ENCODE measurements at places on chromosomes 2 and 18. TPM values are rescaled to one million over a fixed set of nuclear protein-coding genes. Genes with fewer than 3 reads are reported as not detected.

DNA sequence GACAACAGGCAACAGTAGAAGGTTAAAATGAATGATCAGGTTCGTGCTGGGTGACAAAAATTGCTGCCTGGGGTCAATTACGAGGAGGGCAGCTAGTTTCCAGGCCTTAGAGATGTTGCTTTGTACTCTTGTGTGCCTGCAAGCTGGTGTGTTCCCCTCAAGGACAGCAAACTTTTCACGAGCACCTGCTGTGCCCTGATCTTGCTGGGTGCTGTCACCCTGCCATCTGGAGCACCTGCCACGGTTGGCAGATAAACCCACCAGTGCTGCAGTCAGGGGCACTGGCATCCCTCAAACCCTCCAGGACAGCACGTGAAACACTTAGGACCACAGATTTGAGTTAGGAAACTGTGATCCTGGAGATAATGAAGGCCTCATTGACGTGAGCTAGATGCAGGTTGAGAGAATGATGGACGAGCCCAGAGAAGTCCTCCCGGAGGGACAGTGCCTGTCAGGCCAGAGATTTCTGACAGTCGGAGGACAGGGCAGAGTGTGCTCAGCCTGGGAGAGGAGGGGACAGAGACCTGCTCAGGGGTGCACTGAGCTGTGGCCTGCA is 104.3 kb upstream of the RAB12 start:
- no peak overlapping the region for H3K27ac ChIP-seq
- no peak overlapping the region for H3K4me3 ChIP-seq
- DNase-seq: no peak
- H3K36me3 ChIP-seq: no peaks in the 10 kb centered on the region
- H3K27me3 ChIP-seq: no peaks in the 10 kb centered on the region

DNA sequence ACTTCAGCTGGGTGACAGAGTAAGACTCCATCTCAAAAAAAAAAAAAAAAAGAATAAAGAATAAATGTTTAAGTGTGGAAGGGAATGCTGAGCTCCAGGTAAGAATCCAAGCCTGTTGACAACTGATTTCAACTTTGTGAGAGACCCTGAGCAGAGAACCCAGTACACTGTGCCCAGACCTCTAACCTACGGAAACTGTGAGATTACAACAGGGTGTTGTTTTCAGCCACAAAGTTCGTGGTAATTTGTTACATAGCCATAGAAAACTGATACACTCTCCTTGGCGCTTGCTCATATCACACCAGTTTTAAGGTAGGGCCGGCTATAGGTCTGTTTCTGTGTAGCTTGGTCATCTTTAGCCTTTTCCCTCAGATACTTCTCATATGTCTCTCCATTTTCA is 98.4 kb upstream of the PAPOLG start:
- peaks cover 6% of the 10 kb centered on the region for H3K27me3 ChIP-seq
- no peaks in the 10 kb centered on the region for H3K36me3 ChIP-seq
- no peak overlapping the region for H3K27ac ChIP-seq
- DNase-seq: no peak
- H3K4me1 ChIP-seq: no peaks in the 10 kb centered on the region

GRCh38 chr2:40400336-40400953 is 51.4 kb downstream of the SLC8A1 start:
- H3K4me3 ChIP-seq: no peak overlapping the region
- H3K4me1 ChIP-seq: no peaks in the 10 kb centered on the region
- no peak for DNase-seq
- no peaks in the 10 kb centered on the region for H3K27me3 ChIP-seq

GRCh38 chr2:30975156-30975555 is 163.1 kb downstream of the GALNT14 start:
- H3K36me3 ChIP-seq: no peaks in the 10 kb centered on the region
- no peak for DNase-seq
- H3K27ac ChIP-seq: no peak overlapping the region

GRCh38 chr2:224904381-224904780 is 137.9 kb downstream of the DOCK10 start:
- H3K4me3 ChIP-seq: no peak overlapping the region
- no peak for DNase-seq
- peaks cover 6% of the 10 kb centered on the region for H3K4me1 ChIP-seq
- H3K27me3 ChIP-seq: no peaks in the 10 kb centered on the region

- no peak for DNase-seq
- H3K27me3 ChIP-seq: peaks cover 1% of the 10 kb centered on the region
- no peak overlapping the region for H3K27ac ChIP-seq
- no peaks in the 10 kb centered on the region for H3K36me3 ChIP-seq
- H3K4me3 ChIP-seq: no peak overlapping the region
Observed at GRCh38 chr2:221205103-221205673, 366.9 kb downstream of the EPHA4 start.

- no peaks in the 10 kb centered on the region for H3K27me3 ChIP-seq
- no peak for DNase-seq
- H3K4me1 ChIP-seq: no peaks in the 10 kb centered on the region
- H3K36me3 ChIP-seq: no peaks in the 10 kb centered on the region
Observed at GRCh38 chr2:2660789-2661355, 329.8 kb upstream of the MYT1L start.

GRCh38 chr18:59008302-59008974 is 131.2 kb upstream of the SEC11C start:
- H3K27me3 ChIP-seq: peaks cover 5% of the 10 kb centered on the region
- H3K27ac ChIP-seq: no peak overlapping the region
- no peaks in the 10 kb centered on the region for H3K4me1 ChIP-seq
- DNase-seq: no peak
- H3K4me3 ChIP-seq: no peak overlapping the region

- H3K4me1 ChIP-seq: no peaks in the 10 kb centered on the region
- H3K36me3 ChIP-seq: no peaks in the 10 kb centered on the region
- no peak for DNase-seq
- H3K4me3 ChIP-seq: no peak overlapping the region
- H3K27ac ChIP-seq: no peak overlapping the region
Observed at GRCh38 chr2:69955029-69955428, 6.4 kb downstream of the ASPRV1 start.

DNA sequence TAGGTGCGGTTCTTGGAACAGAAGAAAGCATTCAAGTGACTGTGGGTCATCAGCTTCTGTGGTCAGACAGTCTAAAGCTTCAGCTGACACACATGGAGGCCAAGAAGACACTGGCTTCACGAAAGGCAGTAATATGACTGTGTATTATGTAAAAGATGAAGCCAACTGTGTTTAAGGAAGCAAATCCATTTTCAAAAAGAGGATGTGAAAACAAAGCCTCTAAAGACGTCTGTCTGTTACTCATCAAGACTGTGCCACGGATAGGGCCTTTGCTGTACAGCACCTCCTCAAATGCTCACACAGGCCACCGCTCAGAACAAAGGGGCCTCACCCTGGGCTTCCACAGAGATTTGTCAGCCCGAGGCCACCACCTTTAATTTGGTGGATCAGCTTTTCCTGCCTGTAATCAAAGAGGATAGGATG is 21.1 kb upstream of the TMEM163 start:
- no peak for DNase-seq
- H3K4me1 ChIP-seq: no peaks in the 10 kb centered on the region
- peaks cover 11% of the 10 kb centered on the region for H3K27me3 ChIP-seq
- no peak overlapping the region for H3K27ac ChIP-seq
- no peaks in the 10 kb centered on the region for H3K36me3 ChIP-seq

GRCh38 chr18:9209279-9209678 is 72.7 kb downstream of the ANKRD12 start:
- H3K27ac ChIP-seq: no peak overlapping the region
- no peaks in the 10 kb centered on the region for H3K27me3 ChIP-seq
- no peak for DNase-seq
- no peak overlapping the region for H3K4me3 ChIP-seq
- H3K4me1 ChIP-seq: no peaks in the 10 kb centered on the region

DNA sequence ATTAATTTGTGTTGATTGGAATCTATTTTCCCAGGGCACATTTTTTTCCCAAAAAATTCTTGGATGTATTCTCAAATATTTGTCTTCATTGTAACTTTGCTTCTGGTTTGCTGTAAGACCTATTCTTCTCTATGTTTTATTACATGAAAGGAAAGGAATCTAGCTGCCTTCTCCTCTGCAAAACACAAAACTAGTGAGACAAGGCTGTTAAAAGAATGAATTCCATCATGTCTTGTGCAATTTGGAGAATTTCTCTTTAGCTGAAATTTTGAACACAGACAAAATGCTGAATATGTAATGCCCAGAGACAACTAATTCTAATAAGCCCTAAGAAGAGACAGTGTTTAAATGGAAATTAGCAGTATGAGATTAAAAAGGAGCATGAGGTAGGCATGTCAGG is 275.9 kb downstream of the CDH20 start:
- no peak for DNase-seq
- H3K27ac ChIP-seq: no peak overlapping the region
- peaks cover 2% of the 10 kb centered on the region for H3K27me3 ChIP-seq
- no peak overlapping the region for H3K4me3 ChIP-seq
- no peaks in the 10 kb centered on the region for H3K4me1 ChIP-seq

DNA sequence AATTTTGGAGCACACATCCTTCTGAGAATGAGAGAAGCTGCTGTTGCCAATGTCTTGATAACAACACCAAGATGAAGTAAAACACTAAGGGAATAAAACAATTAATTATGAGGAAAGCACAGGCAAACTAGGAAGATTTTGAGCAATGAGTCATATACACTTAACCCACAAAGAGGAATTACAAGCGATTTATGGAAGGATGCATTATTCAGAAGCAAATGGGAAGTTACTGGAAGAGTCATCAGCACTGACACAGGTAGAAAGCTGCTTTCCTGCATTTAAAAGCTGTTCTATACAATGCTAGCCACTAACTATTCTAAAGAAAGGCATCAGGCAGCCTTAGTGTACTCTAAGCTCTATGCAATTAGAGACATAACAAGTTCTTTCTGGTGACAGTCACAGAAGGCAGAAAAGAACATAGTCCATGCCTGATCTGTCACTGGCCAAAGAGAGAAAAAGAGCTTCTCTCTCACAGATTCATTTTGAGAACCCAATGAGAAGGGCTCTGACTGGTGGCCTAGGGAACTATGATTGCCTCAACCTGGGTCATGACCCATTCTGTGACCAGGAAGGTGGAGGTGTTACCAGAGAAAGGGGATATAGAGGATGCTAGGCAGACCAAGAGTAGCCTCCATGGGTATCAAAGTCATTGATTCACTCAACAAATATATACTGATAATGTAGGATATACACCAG is 45.4 kb downstream of the M1AP start:
- H3K4me1 ChIP-seq: no peaks in the 10 kb centered on the region
- no peak overlapping the region for H3K4me3 ChIP-seq
- no peak for DNase-seq
- H3K27ac ChIP-seq: no peak overlapping the region
- no peaks in the 10 kb centered on the region for H3K36me3 ChIP-seq

NOSTRIN gene
- not detected for total RNA-seq

KIAA2012 gene
- total RNA-seq: not detected

IL37 gene
- not detected for total RNA-seq

DYNAP gene
- not detected for total RNA-seq

CAMKMT gene
- 27.6 TPM for total RNA-seq

CPO gene
- not detected for total RNA-seq

MOGAT1 gene
- not detected for total RNA-seq

LIPG gene
- total RNA-seq: not detected

PDE1A gene
- total RNA-seq: not detected

DAW1 gene
- not detected for total RNA-seq

SYT4 gene
- 1.7 TPM for total RNA-seq

MARS2 gene
- 13.6 TPM for total RNA-seq

FOSL2 gene
- 195 TPM for total RNA-seq

CERKL gene
- total RNA-seq: not detected

HOXD9 gene
- total RNA-seq: not detected

TSPYL6 gene
- total RNA-seq: not detected

CROCC2 gene
- not detected for total RNA-seq

Measured in CD4-positive, CD25-positive, alpha-beta regulatory T cell (primary cell).